ENCODE measurements at places on chromosomes 2 and 18.

DNA sequence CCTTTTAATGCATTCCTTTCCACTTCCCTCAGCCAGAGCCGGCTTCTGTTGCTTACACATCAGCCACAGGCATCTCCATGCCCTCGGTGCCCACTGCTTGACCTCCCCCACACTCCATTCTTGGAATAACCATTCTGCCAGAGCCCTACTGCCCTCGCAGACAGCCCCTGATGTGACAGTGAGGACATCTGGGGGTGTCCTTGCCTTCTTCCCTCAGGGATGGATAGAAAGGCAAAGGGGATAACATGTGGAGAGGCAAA lies 6.4 kb upstream of the NPPC start:
- peak; percentile 14 for DNase-seq

- no peak for DNase-seq
Observed at GRCh38 chr2:71903841-71904240, 243.8 kb downstream of the CYP26B1 start.

GRCh38 chr18:28168725-28169124 lies 8.2 kb downstream of the CDH2 start:
- DNase-seq: no peak

DNA sequence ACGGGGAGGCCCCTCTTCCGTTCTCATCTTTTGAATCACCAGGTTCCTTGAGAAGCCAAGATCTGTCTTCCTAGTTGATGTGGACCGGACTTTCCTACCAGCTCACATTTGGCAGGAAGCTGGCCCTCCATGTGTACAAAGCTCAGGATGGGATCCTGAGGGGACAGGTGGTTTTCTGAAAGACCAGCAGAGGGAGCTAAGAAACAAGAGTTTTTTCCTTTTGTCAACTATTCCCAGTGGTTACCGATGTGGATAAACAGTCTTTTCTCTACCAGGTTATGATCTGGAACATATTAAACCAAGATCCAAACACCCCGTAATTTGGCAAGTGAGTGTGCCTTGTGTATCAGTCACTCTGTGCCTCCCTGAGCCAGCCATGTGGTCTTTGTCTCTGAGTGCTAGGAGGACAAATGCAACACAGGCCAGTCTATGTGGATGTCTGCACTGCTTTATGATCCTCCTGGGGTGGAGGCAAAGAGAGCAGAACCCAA lies 25.1 kb upstream of the ARHGAP25 start:
- DNase-seq: no peak

- no peak for DNase-seq
Observed at GRCh38 chr2:127324635-127325034, 30.7 kb upstream of the ERCC3 start.

GRCh38 chr2:232432598-232433184 lies 23.3 kb upstream of the ALPI start:
- no peak for DNase-seq

GRCh38 chr18:58308463-58308862 lies 264.4 kb downstream of the NEDD4L start:
- no peak for DNase-seq

DNA sequence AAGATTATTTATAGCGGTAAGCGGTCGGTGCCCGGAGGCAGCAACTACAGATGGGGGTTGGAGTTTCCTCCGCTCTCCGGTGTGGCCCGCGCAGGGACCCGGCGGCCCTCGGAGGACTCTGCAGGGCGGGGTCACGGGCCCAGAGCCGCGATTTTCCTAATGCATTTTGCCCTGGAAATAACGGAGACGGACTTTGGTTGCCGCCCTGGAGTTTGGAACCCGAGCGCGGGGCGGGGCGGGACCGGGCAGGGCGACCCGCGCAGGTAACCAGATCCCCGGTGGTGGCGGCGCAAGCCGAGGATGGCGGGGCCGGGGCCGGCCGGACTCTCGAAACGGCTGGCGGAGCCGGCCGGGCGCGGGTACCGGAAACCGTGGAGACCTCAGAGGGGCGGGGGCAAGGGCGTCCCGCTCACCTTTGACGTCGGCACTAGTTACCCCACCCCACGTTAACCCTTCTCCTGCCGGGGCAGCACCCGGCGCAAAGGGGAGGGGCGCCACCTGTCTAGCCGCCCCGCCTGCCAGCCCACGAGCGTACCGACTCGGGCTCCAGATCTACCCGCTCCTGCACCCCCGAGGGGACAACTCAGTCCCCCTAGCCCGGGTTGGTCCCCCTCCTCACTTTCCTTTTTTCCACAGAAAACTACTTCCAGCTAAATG lies 2.9 kb downstream of the CYP26B1 start:
- DNase-seq: peak; percentile 76

DNA sequence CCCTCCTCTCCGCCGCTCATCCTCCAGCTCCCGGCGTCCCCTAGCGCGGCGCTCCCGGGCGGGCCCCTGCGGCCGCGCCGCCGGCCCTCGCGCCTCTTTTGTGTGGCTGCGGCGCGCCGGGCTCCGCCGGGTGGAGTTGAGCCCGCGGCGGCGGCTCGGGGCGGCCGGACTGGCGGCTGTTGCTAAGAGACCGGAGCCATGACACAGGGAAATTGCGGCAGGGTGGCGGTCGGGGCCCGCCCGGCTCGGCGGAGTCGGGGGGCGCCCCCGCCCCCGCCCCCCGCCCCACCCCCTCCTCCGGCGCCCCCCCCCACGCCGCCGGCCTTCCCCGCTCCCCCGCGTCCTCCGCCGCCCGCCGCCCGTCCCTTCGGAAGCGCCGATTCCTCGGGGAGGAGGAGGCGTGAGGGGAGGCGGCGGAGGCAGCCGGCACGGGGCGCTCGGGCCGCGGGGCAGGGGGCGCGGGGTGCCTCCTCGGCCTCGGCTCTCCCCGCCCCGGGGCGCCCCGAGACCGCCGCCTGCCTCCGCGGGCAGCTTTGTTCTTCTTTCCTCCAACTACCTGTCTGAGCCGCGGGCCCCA lies at the start of gene TMEM200C:
TMEM200C (minus strand) TSS at position 224 of the 577 bp plus-strand sequence. CDS start 3,459 bp downstream, outside the sequence.
- no peak for DNase-seq

DNA sequence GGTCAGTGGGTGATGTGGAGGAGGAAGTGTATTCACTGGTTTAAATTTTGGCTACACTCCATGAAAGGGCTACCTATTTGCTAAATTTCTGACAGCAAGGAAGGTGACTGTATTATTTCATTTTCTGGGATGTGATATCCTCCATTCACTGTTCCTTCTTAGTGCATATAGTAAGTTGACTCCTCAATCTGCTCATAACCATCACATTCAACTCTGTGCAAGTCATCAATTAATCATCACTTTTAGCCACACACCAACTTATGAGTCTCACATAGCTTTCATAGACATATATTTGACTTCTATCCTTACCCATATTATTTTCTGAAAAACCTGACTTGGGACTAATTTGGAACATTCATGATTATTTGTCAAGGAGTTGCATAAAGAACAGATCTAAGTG lies 16.9 kb downstream of the KLHL41 start:
- no peak for DNase-seq

DNA sequence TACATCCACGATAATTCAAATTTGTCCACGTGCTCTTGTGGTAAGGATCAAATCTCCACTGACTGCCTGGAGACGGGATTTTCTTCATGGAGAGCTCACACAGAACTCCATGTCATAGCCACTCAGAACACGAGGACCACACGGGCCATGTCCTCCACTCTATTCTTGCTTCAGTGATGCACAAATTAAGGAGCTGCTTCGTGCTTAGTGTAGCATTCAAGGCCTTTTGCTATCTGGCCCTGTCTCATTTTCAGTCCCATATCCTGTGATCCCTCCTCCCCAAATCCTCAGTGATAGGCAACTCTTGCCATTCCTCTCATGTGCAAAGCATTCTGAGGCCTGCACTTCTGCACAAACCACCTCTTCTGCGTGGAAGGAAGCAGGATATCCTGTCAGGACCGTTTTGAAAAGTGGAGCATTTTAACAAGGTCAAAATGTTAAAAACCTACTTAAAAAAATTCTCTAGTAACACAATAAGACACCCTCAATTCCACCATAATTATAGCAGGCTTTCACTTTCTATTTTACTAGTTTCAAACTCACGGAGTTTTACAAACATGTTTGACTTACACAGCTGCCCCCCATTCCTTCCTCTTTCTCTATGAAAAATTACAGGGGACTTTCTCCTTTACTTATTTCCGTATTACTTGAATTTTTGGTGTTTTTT lies 35.2 kb downstream of the ST3GAL5 start:
- DNase-seq: no peak

DNA sequence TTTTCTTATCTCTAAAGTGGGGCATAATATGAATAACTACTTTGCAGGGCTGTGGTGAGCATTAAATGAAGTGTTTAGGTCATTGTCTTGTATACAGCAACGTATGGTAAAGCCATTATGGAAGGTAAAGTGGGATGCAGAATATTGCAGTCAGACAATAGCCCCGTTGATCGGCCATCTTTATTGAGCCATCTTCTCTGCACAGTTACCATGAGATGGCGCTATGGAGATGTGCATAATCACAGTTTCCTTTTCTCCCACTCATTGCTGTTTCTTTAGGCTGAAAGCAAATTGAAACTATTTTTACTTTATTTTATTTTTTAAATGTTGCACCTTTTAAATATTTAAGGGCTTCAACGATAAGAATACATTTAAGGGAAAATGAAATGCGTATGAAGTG lies 108.9 kb downstream of the THSD7B start:
- DNase-seq: no peak

- no peak for DNase-seq
Observed at GRCh38 chr2:174499371-174499770, 12.5 kb upstream of the GPR155 start.

GRCh38 chr18:50751490-50751889 lies 68.3 kb downstream of the MRO start:
- DNase-seq: no peak

GRCh38 chr2:224286923-224287322 lies 115.0 kb downstream of the FAM124B start:
- no peak for DNase-seq

GRCh38 chr2:159545085-159545484 lies 71.3 kb downstream of the BAZ2B start:
- no peak for DNase-seq

- no peak for DNase-seq
Observed at GRCh38 chr2:97908208-97908676, 87.5 kb downstream of the TMEM131 start.

GRCh38 chr2:10495311-10495987 lies 47.3 kb upstream of the ODC1 start:
- DNase-seq: no peak

- DNase-seq: no peak
Observed at GRCh38 chr2:202116691-202117090, 43.6 kb downstream of the KIAA2012 start.

DNA sequence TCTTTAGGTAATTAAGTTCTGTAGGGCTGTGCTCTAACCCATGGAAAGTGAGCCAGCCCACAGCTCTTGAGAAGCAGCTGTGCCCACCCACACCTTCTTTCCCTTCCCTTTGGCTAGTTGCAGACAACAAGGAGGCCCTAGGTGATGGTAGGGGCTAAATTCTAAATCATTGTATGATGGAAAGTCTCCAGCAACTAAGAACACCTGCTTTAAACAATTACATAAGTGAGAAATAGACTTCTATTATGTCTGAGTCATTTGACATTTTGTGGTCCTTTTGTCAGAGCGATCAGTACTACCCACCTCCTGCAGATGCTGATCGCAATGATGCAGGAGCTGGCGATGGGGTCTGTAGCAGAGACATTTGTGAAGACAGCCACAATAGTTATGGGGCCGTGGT lies 79.6 kb downstream of the TEX51 start:
- DNase-seq: no peak

DNA sequence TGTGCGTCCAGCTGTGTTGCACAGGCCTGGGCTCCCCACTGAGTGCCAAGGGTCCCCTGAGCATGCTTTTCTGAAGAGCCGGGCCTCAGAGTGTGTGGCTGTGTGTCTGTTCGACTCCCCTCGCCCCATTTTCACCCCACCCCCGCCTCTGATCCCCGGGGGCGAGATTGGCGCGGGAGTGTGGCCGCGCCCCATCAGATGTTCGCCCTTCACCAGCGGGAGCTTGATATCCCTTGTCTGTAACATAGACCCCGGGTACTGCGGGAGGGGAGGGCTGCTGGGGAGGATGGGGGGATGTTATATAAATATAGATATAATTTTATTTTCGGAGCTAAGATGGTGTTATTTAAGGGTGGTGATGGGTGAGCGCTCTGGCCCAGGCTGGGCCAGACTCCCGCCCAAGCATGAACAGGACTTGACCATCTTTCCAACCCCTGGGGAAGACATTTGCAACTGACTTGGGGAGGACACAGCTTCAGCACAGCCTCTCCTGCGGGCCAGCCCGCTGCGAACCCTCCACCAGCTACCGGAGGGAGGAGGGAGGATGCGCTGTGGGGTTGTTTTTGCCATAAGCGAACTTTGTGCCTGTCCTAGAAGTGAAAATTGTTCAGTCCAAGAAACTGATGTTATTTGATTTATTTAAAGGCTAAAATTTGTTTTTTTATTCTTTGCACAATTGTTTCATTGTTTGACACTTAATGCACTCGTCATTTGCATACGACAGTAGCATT lies 1.5 kb downstream of the RHOB start:
- DNase-seq: peak; percentile 60

- DNase-seq: peak; percentile 59
Observed at GRCh38 chr2:6877402-6878304, at the start of gene RSAD2. TSS of gene RSAD2 (plus strand) at chr2:6877777. CDS start at chr2:6877801, 24 bp downstream.

- no peak for DNase-seq
Observed at GRCh38 chr2:120937686-120938044, 202.0 kb downstream of the GLI2 start.

DNA sequence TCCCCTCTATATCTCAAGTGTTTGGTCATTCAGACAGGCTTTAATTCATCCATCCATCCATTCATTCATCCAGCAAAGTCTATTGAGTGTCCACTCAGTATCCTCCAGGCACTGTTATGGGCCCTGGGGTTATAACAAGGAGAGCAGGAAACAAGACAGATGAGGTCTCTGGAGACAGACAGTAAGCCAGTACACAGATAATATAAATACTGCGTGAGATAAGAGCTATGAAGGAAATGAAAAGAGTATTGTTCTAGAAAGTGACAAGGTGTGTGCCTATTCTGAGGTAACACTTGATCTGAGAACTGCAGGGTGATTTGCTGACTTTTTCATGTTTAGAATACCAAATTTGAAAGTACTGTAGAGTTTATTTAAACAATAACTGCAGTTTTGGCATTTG lies 98.3 kb downstream of the OSBPL6 start:
- no peak for DNase-seq

DNA sequence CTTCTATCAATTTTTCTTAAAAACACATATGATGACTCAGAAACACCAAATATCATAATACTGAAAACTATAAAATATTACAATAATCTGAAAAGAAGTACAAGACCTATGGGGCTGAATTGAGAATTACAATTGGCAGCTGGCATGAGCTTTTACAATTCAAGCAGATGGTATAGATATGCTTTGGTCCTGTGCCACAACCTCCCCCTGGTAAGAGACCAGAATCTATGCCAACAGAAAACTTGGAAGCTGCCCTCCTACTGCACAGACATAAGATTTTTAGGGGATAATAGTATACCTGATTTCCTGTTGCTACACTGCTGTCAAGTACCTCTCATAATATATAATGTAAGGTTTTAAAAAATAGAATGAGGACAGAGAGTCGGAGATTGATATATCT lies 46.8 kb upstream of the CDH7 start:
- no peak for DNase-seq

DNA sequence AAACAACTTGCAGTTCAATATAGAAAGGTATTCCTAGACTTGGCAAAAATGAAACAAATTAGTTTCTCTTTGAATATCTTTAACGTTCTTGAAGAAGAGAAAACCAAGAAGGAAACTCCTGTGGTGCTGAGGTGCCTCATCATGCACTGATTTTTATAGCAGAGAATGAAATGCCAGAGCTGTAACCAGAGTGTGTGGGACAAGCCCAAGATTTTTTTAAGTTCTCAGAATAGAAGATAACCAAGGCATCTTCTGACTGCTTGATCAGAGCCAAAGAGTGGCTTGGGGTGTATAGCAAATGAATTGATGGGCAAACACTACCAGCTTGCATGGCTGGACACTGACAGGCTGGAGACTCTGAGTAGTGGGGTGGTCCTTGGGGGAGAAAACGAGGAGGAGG lies 7.9 kb downstream of the FHOD3 start:
- no peak for DNase-seq

All from left lobe of liver (tissue), 2 donors.